ENCODE measurements at places on chromosomes 7 and 10. TPM values are rescaled to one million over a fixed set of nuclear protein-coding genes. Genes with fewer than 3 reads are reported as not detected.

Gene GPRIN2
- 10.1 TPM for total RNA-seq

Gene TMEM26
- total RNA-seq: 0.09 TPM

Gene POU6F2
- total RNA-seq: 1.9 TPM

Gene AZGP1
- 0.24 TPM for total RNA-seq

Gene OPN4
- total RNA-seq: not detected

Gene VPS37D
- total RNA-seq: 1.3 TPM

Gene CTAGE4
- total RNA-seq: 6.2 TPM

Gene TMED4
- total RNA-seq: 62.4 TPM

Gene SFRP5
- total RNA-seq: 1.7 TPM

All from H9 (cell line).